Stimulated activated CD4-positive, alpha-beta T cell treated with anti-CD3 and anti-CD28 coated beads, TNF-alpha, amount 100 ng/mL, for 1 hour (primary cell): ENCODE measurements at places on chromosomes 12 and 14.

GRCh38 chr12:69500631-69501030 lies 30.4 kb downstream of the FRS2 start:
- DNase-seq = no peak

- no peak for DNase-seq
Measured at GRCh38 chr14:64089920-64090319, 204.3 kb downstream of the ESR2 start.

- peak; percentile 3 for DNase-seq
Measured at GRCh38 chr12:92827836-92828431, 101.2 kb downstream of the EEA1 start.

DNA sequence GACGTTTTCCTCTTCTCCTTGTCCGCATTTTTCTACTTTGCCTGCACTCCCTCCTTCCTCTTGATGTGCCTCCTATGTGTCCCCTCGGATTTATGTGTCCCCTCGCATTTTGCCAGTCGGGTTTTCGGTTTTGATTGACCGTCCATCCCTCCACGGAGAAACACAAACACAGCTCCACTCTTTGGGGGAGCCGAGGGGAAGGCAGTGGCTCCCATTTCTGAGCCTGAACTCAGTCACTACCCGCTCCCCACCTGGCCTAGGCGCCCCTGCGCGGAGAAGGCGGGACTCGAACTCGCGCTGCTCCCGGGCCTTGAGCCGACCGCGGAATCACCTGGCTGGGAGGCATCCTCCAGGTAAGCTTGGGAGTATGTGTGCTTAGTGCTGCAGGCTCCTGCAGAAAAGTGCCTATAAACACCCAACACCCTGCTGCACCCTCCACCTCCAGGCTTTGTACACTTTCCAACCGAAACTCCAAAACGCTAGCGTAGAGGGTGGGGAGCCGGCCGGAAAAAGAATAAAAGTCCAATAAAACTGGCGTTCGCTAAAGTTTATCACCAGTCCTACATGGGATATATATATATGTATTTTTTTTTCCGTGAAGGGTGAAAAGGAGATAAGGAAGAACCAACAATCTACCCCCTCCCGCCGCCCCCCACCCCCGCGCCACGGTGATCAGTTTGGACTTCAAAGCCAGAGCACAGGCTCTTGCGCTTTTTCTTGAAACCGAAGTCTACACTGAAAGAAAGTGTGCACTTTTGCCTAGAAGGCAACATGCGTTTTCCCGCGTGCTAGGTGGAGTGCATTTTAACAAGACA lies 3.3 kb upstream of the CCND2 start:
- no peak for DNase-seq

DNA sequence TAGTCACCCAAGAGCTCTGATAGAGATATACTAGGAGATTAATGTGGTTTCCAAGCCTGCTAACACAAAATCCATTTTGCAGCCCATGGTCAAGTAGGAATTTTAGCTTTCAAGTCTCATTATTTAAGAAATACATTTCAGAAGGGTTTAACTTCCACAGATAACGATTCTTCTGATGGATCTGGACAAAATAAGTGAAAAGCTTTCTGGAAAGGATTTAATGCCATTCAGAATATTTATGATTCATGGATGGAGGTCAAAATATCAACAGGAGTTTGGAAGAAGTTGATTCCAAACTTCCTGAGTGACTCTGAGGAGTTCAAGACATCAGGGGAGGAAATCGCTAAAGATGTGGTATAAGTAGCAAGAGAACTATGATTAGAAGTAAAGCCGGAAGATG lies 214.6 kb downstream of the ATXN7L3B start:
- DNase-seq = no peak

DNA sequence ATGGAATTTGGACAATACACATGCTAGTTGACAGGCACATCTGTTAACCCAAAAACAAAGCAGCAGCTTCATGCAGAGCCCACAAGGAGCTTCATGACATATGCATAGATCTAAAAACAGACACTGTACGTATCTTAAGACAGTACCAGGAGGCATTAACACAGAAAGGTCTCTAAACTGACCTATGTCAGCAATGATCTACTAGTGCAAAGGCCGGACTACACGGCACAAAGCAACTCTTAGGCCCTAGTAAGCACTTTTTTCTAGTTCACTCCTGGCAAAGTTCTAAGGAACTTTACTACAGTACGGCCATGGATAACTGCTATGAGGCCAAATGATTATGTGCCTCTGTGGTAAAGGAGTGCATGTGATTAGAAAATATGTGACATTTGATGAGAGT lies 8.4 kb upstream of the KANSL2 start:
- DNase-seq = no peak
